ENCODE measurements at places on chromosomes 3 and 15.

- DNase-seq = no peak
These were observed 14.9 kb downstream of the POLG start for GRCh38 chr15:89319678-89320077.

DNA sequence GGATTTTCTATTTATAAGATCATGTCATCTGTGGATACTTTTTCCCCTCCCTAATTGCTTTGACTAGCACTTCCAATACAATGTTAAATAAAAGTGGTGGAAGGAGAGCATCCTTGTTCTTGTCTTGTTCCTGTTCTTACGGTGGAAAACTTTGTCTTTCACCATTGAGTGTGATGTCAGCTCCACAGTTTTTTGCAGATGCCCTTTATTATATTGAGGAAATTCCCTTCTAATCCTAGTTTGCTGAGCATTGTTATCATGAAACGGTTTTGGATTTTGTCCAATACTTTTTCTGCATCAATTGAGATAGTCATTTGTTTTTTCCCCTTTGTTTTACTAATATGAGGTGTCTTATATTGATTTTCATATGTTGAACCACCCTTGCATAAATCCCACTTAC is 19.9 kb upstream of the IL20RB start:
- no peak for DNase-seq

GRCh38 chr3:198112031-198112430 is 152.0 kb downstream of the LMLN start:
- DNase-seq = no peak

DNA sequence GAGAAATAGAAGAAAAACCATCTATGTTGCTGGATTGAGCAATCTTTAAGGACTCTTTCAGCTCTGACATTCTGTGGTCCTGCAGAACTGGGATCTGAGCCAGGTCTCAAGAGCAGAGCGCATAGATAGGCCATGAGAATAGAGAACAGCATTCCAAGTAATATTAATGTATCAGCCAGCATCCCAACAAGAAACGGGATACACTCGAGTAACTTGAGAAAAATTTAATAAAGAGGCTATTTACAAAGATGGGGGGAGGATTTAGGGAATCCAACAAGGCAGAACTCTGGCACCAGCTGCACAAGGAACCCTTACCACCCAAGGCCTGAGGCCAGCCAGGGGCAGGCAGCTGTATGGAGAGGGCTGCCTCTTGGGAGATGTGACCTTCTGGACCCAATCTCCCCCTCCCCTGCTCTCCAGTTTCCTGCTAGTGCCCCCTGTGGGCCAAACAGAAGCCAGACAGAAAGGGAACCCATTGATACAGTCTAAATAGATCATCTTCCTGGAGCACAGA is 8.2 kb downstream of the TMOD2 start:
- DNase-seq = peak; percentile 84

- DNase-seq = no peak
These were observed 309.1 kb upstream of the TLE3 start for GRCh38 chr15:70406617-70407335.

DNA sequence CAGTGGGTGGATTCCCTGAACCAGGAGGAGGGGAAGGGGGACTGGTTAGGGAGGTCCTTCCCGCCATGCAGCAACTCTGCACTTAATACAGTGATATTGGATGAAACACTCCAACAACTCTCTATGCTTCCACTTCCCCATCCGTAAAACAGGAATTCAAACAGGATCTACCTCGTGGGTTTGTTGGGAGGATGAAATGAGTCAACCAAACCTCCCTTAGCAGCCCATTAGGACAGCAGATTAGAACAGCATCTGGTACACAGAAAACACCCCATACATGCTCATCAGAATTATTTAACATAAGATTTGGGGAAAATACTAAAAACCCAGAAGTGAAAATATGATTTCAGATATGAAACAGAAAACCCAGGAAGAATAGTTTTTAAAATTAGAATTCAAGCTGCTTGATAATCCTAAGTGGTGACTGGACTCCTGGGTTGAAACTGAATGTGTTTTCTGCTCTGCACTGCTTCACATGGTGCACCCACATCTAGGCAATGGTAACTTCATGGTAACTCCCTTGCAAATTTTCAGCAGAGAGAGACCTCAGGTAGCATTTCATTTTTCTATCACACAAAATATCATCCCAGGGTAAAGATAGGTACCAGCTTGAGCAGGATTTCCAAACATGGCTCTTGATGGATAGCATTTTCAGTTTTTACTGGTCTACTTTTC is 326.8 kb upstream of the FRG2C start:
- DNase-seq = no peak

DNA sequence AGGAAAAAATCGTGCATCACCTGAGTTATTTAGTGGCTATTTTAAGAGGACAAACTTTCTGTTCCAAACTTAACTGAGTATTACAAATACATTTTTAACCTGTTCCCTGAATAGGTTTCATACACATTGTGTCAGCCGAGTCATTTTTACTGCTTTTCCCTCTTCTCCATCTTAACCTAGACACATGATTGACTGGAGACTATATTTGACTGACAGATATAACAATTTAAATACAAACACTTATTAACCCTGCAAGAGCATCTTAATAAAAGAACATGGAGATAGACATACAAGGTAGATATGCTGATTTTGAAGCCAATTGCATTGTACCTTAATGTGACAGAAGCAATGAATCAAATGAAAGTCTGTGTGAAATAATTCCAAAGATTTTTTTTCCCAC is 810.5 kb upstream of the ARPP21 start:
- no peak for DNase-seq

GRCh38 chr3:116265976-116266584 is 179.2 kb downstream of the LSAMP start:
- no peak for DNase-seq

GRCh38 chr15:42528970-42529369 is 19.6 kb downstream of the LRRC57 start:
- no peak for DNase-seq

DNA sequence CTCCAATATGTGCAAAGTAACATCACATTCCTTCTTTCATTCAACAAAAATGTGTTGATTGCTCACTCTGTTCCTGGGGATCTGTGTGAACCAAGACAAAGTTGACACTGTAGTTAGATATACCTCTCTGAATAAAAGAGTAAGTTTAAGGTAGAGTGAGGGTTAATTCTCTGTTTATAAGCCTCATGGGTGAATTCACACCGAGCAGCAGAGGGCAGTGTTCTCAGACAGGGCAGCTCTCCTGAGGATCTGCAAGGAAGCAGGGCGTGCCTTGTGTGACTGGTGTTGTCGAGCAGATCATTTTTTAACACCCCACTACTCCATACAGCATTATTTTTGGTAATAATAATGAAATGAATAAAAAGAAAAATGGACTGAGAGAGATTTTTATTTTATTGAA is 34.4 kb downstream of the PAQR9 start:
- peak; percentile 30 for DNase-seq

GRCh38 chr3:48711727-48712126 is 5.3 kb downstream of the IP6K2 start:
- DNase-seq = no peak

DNA sequence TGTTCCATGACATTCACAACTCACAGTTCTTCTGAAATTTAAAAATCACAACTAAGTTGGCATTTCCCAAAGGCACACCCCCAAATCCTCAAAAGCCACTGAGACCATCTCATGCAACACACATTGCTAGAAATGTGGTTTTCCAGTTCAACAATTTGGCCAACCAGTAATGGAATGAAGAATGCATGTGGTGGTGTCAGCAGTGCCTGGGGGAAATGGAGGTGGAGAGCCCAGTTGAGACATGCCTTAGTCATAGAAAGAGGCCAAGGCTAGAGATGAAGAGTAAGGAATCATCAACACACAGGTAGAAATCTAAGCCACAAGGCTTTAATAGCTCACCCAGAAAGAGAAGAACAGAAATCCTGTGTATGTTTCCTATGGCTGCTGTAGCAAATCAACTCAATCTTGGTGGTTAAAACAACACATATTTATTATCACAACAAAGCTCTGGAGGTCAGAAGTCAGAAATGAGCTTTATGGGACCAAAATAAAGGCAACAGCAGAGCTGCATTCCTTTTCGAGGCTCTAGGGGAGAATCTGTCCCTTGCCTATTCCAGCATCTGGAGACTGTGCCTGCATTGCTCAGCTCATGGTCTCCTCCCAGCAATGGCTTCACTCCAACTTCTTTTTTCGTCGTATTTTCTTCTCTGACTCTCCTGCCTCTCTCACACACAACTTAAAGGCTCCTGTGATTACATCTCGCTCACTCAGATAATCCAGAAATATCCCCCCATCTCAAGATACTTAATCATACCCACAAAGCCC is 54.0 kb downstream of the SNTN start:
- no peak for DNase-seq
